ENCODE measurements at places on chromosomes 1 and 21.

GRCh38 chr1:17539118-17539476 is 401 bp upstream of the ARHGEF10L start:
- no peak for DNase-seq

- no peak for DNase-seq
These were observed 89.2 kb downstream of the NPHP4 start for GRCh38 chr1:5903031-5903430.

DNA sequence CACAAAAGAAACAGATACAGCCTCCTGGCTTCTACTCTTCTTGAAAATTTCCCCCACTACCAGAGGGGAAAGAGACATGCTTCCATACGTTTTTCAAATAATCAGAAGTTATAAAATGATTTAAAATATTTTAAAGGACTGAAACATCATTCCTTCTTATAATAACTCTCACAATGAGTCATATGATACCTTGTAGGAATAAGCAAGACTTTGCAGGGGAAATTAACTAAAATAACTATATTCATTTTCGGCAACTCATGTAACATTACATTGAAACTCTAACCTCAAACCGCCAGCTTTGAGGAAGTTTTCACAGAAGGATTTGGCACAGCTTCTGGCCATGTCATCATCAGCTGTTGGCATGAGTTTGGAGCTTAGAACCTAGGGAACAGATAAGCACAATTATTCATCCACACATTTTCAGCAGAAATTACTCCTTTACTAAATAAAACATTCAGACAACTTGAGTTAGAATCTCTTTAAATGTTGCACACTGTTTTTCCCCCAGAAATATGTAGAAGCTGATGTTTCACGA is 85.9 kb downstream of the USP24 start:
- no peak for DNase-seq

GRCh38 chr1:5781079-5781478 is 211.1 kb downstream of the NPHP4 start:
- DNase-seq = no peak

DNA sequence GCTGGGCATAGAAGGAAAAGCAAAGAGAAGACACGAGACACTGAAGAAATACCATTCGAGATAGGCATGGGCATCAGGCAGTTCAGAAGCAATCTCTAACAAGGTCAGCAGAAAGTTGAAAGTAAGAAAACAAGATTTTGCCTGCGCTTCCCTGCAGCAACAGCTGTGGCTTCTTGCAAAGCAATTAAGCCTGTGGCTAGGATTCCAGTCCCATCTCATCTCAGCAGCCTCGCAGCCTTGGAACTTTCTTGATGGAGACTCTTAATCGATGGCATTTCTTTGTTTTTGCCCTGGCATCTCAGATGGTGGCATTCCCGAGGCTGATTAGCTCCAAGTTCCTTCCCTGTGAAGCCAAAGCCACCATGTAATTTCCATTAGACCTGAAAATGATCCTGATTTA is 64.6 kb upstream of the SPAG17 start:
- DNase-seq = no peak

GRCh38 chr1:172180501-172181285 is 239.8 kb upstream of the C1orf105 start:
- no peak for DNase-seq

- no peak for DNase-seq
These were observed 174.1 kb upstream of the EDN2 start for GRCh38 chr1:41658431-41659158.

DNA sequence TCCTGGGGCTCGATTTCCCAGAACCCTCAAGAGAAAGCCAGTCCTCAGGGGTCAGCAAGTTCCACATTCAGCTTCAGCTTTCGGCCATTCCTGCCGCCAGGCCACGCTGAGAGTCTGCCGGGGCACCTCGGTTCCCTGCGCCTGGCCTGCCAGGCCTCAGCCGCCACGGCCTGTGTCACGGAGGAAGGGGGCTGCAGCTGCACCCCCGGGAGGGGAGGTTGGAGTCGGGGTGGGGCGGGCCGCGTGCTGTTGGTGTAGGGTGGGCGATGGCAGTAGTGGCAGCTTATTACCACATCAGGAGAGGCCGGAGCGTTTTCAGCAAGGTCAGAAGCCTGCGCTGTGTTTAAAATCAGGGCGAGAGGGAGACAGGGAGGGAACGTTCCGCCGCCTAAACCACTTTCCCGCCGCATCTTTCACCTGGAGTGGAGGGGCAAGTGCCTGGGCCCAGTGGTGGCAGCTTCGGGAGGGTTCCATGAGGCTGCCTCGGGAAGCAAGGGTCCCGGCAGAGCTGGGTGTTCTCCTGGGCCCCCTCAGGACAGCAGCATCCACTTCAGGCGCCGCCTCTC is 68.5 kb upstream of the TRAPPC10 start:
- DNase-seq = no peak

DNA sequence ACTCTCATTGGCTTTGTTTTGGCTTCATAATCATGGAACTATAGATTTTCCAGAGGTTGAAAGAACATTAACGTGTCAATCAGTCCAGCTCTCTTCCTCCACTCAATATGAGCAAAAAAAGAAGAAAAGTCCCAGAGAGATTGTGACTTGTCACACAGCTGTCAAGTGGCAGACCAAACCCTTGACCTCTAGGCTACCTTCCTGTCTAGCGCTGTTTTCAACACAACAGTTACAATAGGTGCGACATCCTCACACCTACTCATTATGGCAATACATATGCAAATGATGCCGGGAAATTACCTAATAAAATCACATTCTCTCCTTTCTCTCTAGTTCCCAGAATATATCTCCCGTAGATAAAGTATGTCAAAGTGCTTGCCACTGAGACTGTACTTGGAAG is 1.1 kb downstream of the WARS2 start:
- no peak for DNase-seq

- DNase-seq = no peak
These were observed 135.7 kb downstream of the ZNF281 start for GRCh38 chr1:200274116-200274515.

DNA sequence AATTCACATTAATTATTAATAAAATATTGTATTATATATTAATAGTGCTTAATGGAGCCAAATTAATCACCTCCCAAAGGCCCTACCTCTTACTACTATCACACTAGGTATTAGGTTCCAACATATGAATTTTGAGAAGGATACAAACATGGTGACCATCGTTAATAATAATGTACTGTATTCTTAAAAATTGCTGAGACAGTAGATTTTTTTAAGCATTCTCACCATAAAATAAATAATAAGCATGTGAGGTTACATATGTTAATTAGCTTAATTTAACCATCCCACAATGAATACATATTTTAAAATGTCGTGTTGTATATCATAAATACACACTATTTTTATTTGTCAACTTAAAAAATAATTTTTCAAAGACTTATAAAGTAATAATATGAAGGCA is 299.2 kb upstream of the NR5A2 start:
- no peak for DNase-seq

DNA sequence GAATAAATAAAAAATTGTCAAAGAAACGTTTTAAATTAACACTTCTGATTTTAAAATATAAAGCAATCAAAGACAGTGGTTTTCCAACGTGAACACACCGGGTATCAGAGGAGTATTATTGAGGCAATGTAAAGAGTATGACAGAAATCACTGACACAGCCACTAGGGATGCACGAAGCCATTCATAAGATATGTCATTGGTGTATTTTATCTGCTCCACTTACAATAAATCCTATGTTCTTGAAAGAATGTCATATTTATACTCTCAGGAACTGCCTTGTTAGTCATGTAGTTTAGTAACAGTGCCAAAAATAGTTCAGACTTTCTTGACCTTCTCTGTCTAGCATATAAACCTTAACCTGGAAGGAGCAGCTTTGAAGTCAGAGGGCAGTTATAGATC is 835.0 kb upstream of the NCAM2 start:
- no peak for DNase-seq

DNA sequence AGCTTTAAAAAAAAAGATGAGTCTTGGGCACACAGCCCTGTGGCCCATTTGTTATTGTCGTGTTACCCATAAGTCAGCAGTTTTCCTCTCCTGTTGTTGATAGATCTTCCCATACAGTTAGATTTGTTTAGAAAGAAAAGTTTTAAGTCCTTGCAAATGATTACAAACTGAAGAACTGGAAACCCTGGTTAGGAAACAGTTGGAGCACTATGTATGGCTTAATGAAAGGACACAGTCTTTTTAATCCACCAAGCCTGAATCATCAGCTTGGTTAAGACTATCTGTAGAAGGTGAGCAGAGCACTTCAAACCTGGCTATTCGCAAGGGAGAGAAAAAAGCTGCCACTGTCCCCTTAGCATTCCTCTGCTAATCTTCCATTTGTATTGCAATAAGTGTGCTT is 241.0 kb downstream of the DISC1 start:
- no peak for DNase-seq

GRCh38 chr1:111850109-111850508 is 94.4 kb downstream of the DDX20 start:
- no peak for DNase-seq

- no peak for DNase-seq
These were observed 22.0 kb downstream of the UBE2G2 start for GRCh38 chr21:44779417-44780136.

DNA sequence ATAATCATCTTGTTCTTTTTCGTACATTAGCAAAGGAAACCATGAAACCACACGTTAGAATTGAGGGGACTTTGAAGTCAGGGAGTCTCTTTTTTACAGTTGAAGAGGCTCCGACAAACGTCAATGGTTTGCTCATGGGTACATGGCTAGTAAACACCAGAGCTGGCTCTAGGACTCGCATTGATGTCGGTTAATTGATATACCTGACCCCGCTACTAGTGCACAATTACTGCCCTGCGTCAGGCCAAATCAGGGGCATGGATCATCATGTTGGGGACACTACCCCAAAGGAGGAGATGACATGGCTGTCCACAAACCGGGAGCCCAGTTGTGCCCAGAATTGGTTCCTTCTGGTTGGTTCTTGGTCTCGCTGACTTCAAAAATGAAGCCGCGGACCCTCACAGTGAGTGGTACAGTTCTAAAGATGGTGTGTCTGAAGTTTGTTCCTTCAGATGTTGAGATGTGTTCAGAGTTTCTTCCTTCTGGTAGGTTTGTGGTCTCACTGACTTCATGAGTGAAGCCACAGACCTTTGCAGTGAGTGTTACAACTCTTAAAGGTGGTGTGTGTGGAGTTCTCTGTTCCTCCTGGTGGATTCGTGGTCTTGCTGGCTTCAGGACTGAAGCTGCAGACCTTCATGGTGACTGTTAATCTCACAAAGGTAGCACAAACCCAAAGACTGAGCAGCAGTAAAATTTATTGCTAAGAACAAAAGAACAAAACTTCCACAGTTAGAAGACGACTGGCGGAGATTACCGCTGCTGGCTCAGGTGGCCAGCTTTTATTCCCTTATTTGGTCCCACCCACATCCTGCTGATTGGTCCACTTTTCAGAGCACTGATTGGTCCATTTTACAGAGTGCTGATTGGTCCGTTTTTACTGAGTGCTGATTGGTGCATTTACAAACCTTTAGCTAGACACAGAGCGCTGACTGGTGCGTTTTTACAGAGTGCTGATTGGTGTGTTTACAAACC is 126.9 kb upstream of the ERRFI1 start:
- DNase-seq = no peak

DNA sequence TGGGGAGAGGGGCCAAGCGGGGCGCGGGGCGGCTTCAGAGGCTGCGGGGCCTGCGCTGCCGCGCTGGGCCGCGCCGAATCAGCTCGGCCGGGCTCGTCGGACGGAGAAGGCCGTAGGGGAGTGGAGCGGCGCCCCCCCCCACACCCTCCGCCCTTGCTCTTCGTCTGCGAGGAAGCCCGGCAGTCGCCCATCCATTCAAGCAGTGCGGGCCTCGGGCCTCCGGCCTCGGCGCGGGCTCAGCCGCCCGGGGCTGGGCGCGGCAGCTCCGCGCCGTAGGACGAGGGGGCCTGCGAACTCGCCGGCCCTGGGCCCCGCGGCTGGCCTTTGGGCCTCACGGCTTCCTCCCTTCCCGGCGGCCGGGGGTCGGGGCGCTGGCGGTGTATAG is 564 bp downstream of the CTPS1 start:
- no peak for DNase-seq

- DNase-seq = no peak
These were observed 31.8 kb downstream of the PROK1 start for GRCh38 chr1:110482662-110483307.

DNA sequence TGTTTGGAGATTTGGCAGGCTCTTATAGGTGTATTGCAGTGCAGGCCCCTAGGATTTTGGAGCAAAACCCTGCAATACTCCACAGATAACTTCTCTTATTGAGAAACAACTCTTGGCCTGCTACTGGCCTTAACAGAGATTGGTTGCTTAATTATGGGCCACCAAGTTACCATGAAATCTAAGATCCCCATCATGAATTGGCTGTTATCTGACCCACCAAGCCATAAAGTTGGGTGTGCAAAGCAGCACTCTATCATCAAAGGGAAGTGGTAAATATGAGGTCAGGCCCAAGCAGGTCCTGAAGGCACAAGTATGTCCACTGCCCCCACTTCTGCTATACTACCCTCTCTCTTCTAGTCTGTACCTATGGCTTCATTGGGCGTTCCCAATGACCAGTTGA is 130.0 kb upstream of the TNFSF4 start:
- DNase-seq = no peak

DNA sequence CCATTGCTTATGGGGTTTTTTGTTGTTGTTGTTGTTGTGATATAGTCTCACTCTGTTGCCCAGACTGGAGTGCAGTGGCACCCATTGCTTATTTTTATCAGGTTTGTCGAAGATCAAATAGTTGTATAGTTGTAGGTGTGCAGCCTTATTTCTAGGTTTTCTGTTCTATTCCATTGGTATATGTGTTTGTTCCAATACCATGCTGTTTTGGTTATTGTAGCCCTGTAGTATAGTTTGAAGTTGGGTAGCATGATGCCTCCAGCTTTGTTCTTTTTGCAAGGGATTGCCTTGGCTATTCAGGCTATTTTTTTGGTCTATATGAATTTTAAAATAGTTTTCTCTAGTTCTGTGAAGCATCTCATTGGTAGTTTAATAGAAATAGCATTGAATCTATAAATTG is 11.6 kb downstream of the ZNF678 start:
- no peak for DNase-seq

GRCh38 chr1:16091296-16091695 is 17.8 kb upstream of the FAM131C start:
- DNase-seq = no peak

- no peak for DNase-seq
These were observed 663 bp upstream of the GBP6 start for GRCh38 chr1:89363196-89363595.

GRCh38 chr21:16262091-16262490 is 532.3 kb downstream of the USP25 start:
- DNase-seq = no peak

- no peak for DNase-seq
These were observed 28.6 kb downstream of the EBNA1BP2 start for GRCh38 chr1:43143441-43143888.

DNA sequence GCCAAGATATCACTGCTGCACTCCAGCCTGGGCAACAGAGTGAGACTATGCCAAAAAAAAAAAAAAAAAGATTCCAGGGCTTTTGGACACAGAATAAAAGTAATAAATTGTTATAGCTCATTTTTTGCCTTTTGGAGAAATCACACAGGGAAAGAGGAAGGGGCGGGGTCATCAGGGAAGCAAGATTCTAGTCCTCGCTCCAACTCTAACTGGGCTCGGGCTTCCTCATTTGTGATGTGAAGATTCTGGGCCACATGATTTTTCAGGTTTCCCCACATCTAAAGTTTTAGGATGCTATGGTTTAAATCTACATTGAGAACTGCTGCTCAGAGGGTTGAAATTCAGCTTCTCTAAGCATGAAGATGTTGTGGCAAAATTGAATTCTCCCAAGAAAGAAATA is 179.3 kb upstream of the PLXNA2 start:
- no peak for DNase-seq

GRCh38 chr1:79059341-79059740 is 52.8 kb upstream of the ADGRL4 start:
- DNase-seq = no peak
